ENCODE measurements at places on chromosomes 13 and 19. TPM values are rescaled to one million over a fixed set of nuclear protein-coding genes. Genes with fewer than 3 reads are reported as not detected.

The ZNF560 gene
- 4.2 TPM for total RNA-seq

The BORA gene
- 26.0 TPM for total RNA-seq

The FBXO17 gene
- total RNA-seq: 22.1 TPM

The TEX29 gene
- not detected for total RNA-seq

The CACNG7 gene
- not detected for total RNA-seq

The KANK3 gene
- total RNA-seq: not detected

The LSR gene
- total RNA-seq: 1.8 TPM

The C19orf67 gene
- not detected for total RNA-seq

The RGL3 gene
- 3.3 TPM for total RNA-seq

The STARD13 gene
- 10.6 TPM for total RNA-seq

The UBE2L5 gene
- not detected for total RNA-seq

The ZNF383 gene
- 4.8 TPM for total RNA-seq

The C19orf18 gene
- total RNA-seq: not detected

The GZMM gene
- total RNA-seq: 1.3 TPM

The CEACAM21 gene
- not detected for total RNA-seq

- no peak for DNase-seq
Measured at GRCh38 chr13:36360903-36361302, 14.7 kb upstream of the SPART start.

GRCh38 chr19:55651236-55651635, 3.2 kb downstream of the CCDC106 start:
- no peak for DNase-seq

DNA sequence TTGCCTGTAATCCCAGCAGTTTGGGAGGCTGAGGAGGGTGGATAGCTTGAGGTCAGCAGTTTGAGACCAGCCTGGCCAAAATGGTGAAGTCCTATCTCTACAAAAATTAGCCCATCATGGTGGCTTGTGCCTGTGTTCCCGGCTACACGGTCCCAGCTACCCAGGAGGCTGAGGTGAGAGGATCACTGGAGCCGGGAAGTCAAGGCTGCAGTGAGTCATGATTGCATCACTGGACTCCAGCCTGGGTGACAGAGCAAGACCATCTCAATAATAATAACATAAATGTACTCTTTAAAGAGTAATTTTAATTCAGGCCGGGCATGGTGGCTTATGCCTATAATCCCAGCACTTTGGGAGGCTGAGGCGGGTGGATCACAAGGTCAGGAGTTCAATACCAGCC, 38.7 kb downstream of the SKA3 start:
- DNase-seq: peak; percentile 51

- no peak for DNase-seq
Measured at GRCh38 chr13:63042686-63043085, 1627.0 kb upstream of the PCDH20 start.

DNA sequence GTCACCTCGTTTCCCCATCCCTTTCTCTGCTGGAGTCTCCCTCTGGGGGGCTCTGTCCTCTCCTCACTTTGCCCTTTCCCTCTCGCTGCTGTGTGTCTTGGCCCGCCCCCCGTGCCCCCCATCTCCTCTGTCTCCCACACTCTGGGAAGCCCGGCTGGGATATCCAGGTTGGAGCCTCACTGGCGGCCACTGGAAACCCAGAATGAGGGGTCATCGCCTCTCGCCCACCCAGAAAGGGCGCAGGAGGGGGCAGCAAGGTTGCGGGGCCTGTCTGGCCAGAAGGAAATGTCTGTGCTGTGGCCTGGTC, 15.6 kb downstream of the CCDC97 start:
- DNase-seq: no peak

GRCh38 chr19:28544451-28545261, 668.3 kb downstream of the UQCRFS1 start:
- no peak for DNase-seq

GRCh38 chr13:33710924-33711323, 107.0 kb upstream of the RFC3 start:
- DNase-seq: no peak

GRCh38 chr19:5563935-5564612, 3.7 kb downstream of the TINCR start:
- peak; percentile 82 for DNase-seq

DNA sequence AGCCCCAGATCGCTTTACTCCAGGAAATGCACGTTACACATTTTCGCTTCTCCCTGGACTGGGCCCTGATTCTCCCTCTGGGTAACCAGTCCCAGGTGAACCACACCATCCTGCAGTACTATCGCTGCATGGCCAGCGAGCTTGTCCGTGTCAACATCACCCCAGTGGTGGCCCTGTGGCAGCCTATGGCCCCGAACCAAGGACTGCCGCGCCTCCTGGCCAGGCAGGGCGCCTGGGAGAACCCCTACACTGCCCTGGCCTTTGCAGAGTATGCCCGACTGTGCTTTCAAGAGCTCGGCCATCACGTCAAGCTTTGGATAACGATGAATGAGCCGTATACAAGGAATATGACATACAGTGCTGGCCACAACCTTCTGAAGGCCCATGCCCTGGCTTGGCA, 44.6 kb downstream of the KL start:
- DNase-seq: no peak

DNA sequence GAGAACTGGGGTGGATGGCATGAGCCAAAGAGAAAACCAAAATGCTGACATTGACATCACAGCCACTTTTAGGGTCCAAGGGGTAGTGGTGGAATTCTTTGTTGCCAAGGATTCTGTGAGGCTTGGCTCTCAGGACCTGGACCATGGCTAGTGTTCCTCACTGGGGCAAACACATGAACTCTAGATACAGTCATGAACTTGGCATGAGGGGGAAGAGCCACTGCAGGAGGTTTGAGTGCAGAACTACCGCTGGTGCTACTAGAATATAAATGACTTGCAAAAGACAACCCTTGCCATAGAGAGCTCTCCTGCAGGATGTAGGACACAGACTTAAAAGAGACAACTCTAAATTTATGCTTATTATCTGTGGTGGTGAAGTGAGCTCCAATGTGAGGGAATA, 29.8 kb upstream of the FRY start:
- DNase-seq: no peak

DNA sequence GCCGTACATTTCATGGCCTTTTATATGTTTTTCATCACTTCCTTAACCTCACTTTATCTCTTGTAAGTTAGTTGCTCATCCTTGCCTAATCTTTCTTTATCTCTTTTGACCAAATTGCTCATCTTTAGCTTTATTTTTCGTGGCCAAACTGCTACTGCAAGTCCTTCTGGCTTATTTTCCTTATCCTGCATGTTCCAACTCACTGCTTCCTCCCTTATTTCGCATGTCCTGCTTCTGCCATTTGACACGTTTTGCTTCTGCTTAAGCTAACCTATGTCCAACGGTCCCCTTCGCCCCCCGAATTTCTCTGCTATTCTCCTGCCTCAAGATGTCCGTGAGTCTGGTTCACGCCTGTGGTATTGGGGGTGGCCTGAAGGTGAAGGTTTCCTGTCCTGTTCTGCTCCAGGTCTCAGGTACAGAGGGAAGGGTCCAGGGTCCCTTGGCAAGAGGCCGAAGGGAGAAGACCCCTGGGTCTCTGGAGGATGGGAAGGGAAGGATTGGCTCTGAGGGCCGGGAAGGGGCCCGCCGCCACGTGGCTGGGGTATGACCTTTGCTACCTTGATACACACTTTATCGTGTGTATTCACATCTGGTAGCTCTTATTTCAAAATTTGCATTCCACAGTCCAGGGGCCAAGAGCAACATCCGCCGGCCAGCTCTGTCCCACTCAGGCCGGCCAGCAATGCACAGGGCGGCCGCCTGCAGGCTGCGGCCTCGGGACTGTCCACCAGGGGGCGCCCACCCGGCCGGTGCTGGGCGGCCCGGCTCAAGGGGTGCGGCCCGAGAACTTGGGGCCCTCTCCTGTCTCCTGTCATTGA, 2.9 kb upstream of the C19orf85 start:
- DNase-seq: peak; percentile 68

- peak; percentile 26 for DNase-seq
Measured at GRCh38 chr19:46181388-46181779, 33.3 kb downstream of the IGFL2 start.

- no peak for DNase-seq
Measured at GRCh38 chr13:106744516-106744915, 176.6 kb upstream of the ARGLU1 start.

GRCh38 chr13:96397807-96398206, 307.9 kb downstream of the HS6ST3 start:
- DNase-seq: no peak

- no peak for DNase-seq
Measured at GRCh38 chr19:32611161-32611560, 30.2 kb downstream of the PDCD5 start.

DNA sequence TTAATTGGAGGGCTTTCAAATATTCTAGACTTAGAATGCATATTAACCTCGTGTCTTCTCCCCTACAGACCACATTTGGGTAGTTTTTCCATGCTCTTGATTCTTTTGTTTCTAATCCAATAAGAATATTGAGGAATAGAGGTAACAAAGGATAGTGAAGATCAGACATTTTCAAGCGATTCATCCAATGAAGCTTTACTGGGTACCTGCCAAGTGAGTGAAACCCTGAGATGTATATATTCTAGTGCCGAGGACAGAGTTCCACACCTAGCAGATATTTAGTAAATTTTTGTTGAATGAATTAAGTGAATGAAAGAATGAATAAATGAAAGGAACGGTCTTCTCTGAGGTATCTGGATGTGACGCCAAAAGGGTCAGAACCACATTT, 442 bp upstream of the RFC3 start:
- no peak for DNase-seq

- DNase-seq: no peak
Measured at GRCh38 chr19:17246681-17247425, 1.1 kb upstream of the NR2F6 start.

DNA sequence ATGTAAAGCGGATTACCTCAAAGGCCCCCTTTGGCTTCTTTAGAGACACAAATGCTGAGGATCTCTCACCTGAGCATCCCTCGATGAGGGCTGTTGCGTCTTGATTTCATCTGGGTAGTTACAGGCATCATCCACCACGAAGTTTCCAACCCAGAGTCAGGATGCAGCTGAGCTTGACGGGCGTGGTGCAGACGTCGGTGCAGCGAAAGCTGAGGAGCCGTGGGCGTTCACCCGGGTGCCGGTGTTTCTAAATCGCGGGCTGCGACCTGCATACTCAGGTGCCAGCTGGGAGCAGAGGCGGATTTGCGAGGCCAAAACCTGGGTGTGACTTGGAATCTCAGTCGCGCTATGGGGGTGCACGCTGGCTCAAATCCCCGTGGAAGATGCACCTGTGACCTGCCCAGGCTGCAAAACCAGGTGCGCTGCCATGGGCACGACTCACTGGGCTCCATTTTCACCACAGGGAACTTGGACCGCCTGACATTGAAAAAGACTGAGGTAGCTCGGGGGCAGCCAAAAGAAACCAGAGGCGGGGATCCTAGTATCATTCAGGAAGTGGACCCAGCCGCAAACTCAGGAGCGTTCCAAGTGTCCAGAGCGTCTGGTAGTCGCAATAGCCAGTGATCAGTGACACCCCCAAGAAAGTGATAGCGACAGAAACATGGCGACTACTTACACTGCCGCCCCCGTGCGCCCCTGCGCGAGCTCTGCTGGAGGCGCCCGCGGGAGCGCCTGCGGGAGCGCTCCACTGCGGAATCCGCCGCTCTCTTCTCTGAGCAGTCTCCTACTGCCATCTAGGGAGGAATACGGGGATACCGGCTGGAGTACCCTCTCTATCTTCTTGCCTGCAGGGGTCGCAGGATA, 36.4 kb upstream of the IGFL4 start:
- DNase-seq: peak; percentile 79

- DNase-seq: no peak
Measured at GRCh38 chr13:93416736-93417355, 190.2 kb downstream of the GPC6 start.

GRCh38 chr19:40243181-40243580, 16.7 kb upstream of the CCNP start:
- no peak for DNase-seq

- DNase-seq: peak; percentile 24
Measured at GRCh38 chr13:48411841-48412531, 927 bp downstream of the LPAR6 start.

DNA sequence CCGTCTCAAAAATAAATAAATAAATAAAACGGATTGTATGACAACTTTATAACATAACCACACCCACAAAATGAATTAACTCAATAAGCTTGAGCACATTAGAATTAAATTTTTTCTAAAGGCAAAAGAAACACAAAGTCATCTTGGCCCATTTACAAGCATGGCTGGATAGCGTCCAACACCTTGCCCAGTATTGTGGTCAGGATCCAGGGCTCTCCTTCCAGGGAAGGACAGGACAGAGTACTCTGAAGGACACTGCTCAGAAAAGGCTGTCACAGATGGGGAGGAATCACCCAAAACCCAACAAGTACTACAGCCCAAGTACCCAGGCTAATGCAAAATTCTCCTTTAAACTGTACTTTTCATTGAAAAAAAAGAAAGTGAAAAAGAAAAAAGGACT, 27.1 kb downstream of the SUGP2 start:
- DNase-seq: peak; percentile 25

GRCh38 chr19:42075364-42075615, 676 bp upstream of the ZNF574 start:
- DNase-seq: no peak

- DNase-seq: no peak
Measured at GRCh38 chr13:78317030-78317429, 286.3 kb downstream of the POU4F1 start.

GRCh38 chr19:18863843-18864362, 32.1 kb downstream of the CERS1 start:
- DNase-seq: no peak

DNA sequence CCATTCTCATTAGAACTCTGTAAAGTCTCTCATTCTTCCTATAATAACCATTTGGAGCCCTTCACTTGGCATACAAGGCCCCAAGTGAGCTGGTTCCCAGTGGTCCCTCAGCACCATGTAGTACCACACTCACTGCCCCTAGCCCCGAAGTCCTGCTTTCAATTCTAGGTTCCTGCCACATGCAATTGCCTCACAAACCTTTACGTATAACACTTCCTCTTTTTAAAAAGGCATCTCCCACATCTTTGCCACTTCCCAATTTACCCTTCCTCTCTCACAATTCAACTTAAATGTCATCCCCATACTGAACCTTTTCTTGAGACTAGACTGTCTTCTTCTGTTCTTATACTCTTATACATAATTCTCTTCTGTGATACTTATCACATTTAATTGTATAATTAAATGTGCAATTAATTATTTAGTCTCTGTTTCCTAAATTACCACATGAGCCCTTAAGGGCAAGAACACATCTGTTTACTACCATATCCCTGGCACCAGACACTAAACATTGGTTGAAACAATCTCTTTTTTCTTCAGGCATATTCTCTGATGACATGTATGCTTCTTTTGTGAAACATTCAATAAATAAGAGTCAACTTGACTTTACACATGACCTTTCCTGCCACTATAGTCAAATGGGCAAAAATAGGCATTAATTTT, 304.0 kb downstream of the SPRY2 start:
- DNase-seq: no peak

- no peak for DNase-seq
Measured at GRCh38 chr13:48476686-48477085, 56.2 kb downstream of the RCBTB2 start.

GRCh38 chr19:51030631-51031030, 4.2 kb downstream of the KLK12 start:
- no peak for DNase-seq

GRCh38 chr19:39970425-39970674, 615 bp upstream of the PSMC4 start:
- no peak for DNase-seq
